CD4-positive, alpha-beta T cell treated with Interleukin-17A for 4 hours (primary cell): ENCODE measurements at places on chromosomes 4 and X.

GRCh38 chr4:40856840-40857362, 107.1 kb downstream of the NSUN7 start:
- peak; percentile 48 for DNase-seq

DNA sequence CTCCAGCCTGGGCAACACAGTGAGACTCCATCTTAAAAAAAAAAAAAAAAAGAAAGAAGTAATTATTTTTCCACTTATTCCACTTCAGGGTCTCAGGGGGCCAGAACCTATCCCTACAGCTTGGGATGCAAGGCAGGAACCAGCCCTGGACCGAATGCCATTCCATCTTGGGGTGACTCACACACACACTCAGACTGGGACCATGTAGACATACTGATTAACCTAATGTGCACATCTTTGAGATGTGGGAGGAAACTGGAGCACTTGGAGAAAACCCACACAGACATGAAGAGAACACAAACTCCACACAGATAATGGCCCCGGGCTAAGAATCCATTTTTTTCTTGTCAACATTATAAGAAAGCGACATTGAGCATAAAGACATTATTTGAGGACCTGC, 132.5 kb downstream of the PTTG2 start:
- no peak for DNase-seq

DNA sequence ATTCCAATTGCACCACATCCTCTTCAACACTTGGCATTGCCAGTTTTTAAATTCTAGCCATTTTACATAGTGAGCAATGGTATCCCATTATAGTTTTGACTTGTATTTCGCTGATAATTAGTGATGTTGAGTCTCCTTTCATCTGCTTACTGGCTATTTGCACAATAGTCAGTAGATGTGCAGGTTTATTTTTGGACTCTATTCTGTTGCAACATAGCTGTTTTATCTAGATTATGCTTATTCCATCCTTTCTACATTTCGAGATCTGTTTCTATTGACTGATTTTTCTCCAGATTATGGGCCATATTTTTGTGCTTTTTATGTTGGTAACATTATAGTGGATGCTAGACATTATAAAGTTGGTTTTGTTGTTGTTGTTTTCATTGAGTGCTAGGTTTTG, 106.1 kb downstream of the WWC2 start:
- DNase-seq, result no peak

GRCh38 chrX:2609431-2610238, 81.5 kb upstream of the CD99 start:
- DNase-seq, result no peak

GRCh38 chrX:154040307-154040756, 20.6 kb upstream of the IRAK1 start:
- no peak for DNase-seq

- no peak for DNase-seq
Measured at GRCh38 chr4:169282429-169283113, 11.8 kb upstream of the SH3RF1 start.

DNA sequence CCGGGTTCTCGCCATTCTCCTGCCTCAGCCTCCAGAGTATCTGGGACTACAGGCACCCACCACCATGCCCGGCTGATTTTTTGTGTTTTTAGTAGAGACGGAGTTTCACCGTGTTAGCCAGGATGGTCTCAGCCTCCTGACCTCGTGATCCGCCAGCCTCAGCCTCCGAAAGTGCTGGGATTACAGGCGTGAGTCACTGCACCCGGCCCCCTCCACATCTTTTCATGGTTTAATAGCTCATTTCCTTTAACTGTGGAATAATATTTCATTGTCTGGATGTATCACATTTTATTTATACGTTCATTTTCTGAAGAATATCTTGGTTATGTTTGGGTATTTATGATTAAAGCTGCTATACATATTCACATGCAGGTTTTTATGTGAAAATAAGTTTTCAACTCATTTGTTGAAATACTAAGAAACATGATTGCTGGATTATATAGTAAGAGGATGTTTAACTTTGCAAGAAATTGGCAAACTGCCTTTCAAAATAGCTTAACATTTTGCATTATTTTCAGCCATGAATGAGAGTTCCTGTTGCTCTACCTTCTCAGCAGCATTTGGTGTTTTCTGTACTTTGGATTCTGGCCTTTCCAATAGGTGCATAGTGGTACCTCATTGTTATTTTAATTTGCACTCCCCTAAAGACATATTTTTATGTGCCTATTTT, 591.9 kb downstream of the TECRL start:
- DNase-seq, result no peak
